ENCODE measurements at places on chromosomes 1 and 21. TPM values are rescaled to one million over a fixed set of nuclear protein-coding genes. Genes with fewer than 3 reads are reported as not detected.

GRCh38 chr1:177306019-177306415 is 135.3 kb downstream of the BRINP2 start:
- no peak for DNase-seq

DNA sequence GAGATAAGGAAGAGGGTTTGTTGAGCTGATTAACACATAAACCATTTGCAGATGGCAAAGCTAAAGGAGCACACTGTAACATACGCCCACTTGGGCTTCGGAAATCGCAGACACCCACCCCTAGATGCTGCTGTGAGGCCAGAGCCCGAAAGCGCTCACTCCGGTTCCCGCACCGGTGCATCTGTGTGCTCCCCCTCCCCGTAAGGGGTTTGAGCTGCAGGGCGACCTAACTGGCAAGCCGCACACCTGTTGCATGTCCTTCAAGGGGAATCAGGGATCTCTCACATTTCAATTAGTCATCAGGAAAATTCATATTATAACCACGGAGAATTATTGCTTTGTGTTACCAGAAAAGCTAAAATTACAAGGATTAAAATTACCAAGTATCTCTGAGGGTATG is 1.4 kb upstream of the CFH start:
- no peak for DNase-seq

The AQP10 gene
- not detected for polyA plus RNA-seq

DNA sequence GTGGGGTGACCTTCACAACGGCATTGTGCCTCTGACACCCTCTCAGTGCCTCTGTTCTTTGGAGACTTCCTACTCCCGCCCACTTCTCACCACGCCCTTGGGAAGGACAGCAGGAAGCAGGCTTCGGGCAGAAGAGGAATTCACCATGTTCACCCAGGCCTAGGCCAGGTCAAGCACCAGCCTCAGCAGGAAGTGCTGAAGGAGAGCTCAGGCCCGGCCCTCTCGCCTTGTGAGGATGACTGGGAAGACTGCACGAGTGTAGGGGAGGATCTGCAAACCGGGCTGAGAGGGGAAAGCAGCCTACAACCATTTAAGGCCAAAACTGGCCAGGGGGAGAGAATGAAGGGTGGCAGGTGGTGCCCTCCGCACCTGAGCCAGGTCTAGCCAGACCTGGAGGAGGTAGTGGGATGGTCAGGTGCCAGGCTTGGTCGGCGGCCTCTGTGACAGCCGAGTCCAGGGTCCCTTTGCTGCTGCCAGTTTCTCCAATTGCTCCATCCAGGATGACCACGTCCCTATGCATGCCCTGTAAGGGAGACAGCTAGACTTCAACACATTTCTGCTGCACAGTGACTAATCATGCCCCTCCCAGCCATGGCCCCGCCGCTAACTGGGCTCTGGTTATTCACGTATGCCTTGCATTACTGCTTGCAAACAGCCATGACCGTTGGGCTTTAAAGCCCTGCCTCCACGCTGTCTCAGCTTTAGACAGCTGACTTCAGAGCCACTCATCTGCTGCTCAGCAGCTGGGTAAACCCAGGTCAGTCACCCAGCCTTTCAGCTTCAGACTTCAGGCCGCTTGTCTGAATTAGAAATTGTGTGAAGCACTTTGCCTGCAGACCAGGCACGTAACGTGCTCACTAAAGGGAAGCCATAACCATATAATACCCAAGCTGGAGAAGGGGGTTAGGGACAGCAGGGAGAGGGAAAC is 8.9 kb downstream of the MRTO4 start:
- peak; percentile 59 for DNase-seq

The NRAS gene
- polyA plus RNA-seq = 50.7 TPM

GRCh38 chr1:240122639-240123613 is 31.2 kb downstream of the FMN2 start:
- DNase-seq = no peak

GRCh38 chr1:11151826-11152612 is 37.1 kb upstream of the ANGPTL7 start:
- no peak for DNase-seq

The NME7 gene
- polyA plus RNA-seq = 27.3 TPM

- no peak for DNase-seq
Observed at GRCh38 chr1:164155347-164155746, 403.6 kb upstream of the PBX1 start.

DNA sequence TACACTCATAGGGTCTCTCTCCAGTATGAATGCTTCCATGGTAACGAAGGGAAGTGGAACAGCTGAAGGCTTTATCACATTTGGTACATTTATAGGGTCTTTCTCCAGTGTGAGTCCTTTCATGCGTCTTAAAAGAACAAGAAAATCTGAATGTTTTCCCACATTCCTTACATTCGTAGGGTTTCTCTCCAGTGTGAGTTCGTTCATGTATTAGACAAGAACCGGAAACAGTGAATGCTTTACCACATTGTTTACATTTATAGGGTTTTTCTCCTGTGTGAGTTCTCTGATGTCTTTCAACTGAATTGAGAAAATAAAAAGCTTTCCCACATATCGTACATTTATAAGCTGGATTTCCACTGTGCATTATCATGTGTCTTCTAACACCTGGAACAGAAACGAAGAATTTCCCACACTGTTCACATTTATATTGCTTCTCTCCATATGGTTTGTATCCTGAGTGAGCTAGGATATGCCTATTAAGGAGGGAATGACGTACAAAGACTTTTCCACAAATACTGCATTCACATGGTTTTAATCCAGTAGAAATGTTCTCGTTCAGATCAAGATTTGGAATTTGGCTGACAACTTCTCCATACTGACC is 3.4 kb downstream of the ZNF669 start:
- DNase-seq = no peak

The C8B gene
- not detected for polyA plus RNA-seq

- no peak for DNase-seq
Observed at GRCh38 chr1:28516518-28516956, 10.7 kb downstream of the RCC1 start.

The FALEC gene
- not detected for polyA plus RNA-seq

The LRRC39 gene
- polyA plus RNA-seq = 0.32 TPM

The SGIP1 gene
- polyA plus RNA-seq = 85.1 TPM

The GBP1 gene
- polyA plus RNA-seq = 86.2 TPM
